Breast epithelium (tissue), 4 donors: ENCODE measurements at places on chromosomes 11 and 22.

DNA sequence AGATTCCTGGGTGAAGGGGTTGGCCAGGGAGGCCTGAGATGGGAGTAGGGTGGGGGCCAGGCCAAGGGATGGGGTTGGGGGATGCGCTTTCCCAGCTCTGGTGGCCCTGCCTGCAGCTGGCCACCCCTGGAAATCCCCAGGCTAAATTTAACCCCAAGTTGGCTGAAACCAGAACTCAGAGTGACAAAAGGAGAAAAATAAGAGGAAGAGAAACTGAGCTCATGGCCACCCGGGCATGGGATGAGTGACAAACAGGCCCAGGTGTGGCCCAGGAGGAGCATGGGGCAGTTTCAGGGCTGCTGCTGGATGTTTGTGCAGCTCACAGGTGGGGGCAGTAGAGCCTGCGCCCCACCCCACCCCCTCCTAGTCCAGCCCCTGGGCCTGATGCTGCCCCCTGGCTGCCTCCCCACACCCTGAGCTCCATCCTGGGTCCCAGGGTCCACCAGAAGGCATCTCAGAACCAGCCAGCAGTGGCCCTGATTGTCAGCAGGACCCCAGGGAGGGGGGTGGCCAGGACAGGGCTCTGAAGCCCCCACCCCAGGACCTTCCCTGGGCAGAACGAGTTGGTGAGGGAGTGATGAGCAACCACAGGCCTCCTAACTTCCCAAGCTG lies 48.0 kb downstream of the IGLL5 start:
- DNase-seq = no peak

DNA sequence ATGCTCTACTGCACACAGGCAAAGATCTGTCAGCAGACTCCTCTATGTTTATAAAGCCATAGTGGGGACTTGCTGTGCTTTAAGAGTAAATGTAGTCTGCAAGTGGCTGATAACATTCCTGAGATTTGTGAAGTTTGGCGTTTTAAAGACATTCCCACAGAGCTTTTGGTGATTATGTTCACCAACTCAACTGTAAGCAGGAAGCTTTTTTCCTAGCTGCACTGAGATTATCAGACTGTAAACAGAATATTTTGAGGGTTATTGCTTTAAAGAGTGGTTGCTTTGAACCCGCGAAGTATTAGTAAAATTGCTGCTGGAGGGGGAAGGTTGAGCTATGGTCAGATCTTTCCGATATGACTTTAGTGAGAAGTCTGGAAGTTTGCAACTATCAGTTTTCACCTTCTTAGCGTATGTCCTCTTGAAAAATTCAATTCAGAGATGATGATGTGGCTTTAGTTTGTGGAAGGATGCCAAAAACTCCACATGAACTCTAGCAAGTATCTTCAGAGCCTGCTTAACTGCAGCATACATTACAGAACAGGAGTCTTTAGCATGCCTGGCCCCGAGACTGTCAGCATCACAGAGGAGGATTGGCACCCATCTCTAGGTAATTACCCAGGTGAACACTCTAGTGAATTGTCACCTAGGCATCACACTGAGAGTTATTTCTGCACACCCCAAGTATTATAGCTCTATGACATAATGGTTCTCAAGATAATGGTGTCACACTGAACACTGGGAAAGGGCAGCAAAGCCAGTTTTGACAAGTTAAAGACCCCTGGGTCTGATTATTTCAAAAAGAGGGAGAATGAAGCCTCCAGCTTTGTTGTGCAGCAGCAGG lies 89.9 kb downstream of the MTNR1B start:
- no peak for DNase-seq

GRCh38 chr22:32518381-32518780 lies 43.8 kb downstream of the FBXO7 start:
- DNase-seq = no peak

DNA sequence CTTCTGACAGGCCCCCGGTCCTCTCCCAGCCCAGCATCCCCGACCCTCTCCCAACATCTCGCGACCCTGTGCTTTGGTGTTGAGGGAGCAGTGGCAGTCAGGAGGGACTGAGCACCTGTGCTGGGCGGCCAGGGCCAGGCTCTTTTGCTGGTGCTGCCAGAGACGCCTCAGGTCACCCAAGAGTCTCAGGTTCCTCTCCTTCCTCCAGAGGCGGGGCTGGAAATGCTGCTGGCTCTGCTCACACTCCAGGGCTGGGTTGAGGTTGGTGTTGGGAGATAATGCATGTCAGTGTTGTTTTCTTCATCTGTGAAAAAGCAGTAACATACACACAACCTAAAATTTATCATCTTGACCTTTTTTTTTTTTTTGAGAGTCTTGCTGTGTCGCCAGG lies 1.2 kb upstream of the IGLL1 start:
- no peak for DNase-seq

DNA sequence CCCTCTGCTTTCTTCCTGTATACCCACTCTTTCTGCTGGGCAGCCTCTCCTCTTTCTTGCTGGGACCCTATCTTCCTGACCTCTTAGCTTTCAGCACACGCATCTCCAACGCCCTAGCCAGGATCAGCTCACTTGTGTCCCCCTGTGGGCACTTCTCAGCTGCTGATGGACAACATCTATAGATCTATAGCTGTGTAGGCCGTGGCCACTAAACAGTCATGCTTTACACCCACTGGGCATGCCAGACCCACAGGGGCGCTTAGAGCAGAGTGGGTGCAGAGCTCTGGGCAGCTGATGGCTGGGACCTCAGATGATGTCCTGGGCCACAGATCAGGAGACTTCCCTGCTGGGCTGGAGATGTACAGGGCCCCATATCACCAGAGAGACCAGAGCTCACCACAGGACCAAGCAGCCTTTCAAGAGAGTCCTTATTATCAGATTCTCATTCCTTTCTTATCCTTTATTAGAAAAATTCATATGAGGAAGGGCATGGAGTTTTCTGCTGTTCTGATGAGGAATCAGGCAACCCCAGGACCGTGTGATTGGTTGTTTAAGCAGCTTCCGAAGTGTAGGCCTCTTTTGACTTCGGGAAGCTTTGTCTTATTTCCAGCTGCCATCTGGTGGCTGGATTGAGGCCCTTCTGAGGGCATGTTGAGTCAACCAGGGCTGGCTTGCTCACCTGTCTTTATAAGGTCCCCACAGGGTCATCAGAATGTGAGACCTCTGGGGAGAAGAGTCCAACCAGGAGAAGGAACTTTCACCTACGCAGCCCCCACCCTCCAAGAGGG lies 60.5 kb downstream of the OSBP2 start:
- DNase-seq = peak; percentile 25

DNA sequence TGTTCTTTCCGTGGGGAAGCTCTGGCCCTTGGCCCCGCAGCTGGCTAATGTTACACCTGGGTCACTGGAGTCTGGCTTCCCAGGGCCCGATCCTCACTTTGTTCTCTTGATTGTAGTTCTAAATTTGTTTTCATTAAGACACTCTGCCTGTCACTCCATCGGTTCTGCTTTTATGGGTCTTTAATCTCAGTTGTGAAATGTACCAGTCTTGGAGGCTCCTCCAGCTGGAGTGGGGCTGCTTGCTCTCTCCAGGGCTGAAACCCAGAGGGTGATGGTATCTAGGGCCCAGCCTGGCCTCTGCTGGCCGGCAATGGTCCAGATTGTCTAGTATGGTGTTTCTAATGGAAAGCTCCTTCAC lies 352.9 kb downstream of the TENM4 start:
- DNase-seq = no peak

- no peak for DNase-seq
These were observed 34.7 kb downstream of the ZBTB44 start for GRCh38 chr11:130279989-130280388.

DNA sequence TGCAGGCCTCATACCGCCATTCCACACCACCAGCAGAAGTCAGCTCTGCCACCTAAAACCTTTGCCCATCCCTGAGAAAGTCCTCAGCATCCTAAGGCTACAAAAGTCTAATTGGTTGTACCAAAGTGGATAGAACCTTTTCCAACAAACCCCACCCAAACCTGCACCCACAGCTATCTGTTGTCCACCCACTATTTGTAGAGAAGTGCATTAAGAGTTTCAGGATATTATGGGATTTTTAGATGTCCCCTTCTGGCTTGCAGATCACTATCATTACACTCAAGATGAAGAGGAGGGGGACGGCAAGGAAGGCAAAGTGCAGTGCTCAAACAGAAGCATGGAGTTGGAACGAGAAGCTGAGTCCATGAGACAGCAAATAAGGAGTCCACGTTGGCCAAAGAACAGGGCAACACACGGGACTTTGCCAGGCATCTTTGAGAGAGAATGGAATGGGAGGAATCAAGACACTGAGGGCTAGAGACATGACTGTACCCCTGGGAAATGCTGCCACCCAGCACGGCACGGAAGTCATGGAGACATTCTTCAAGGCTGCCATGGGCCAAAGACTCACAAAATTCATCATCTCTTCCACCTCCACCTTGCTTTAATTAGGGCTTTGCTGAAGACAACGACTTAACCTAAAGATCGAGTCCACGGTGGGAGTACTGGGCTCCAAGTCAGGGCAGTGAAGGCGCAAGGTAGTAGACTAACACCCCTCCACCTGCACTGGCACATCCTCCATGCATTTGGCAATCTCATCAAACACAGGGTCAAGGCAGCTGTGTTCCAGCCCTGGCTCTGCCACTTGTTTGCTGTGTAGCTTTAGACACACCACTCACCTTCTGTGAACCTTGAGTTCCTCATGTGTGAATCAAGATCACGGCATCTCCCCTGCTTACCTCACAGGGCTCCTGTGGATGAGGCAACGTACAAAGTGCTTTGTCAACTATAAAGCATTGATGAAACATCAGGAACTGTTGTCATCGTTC lies 112.9 kb upstream of the TMEM45B start:
- DNase-seq = no peak

DNA sequence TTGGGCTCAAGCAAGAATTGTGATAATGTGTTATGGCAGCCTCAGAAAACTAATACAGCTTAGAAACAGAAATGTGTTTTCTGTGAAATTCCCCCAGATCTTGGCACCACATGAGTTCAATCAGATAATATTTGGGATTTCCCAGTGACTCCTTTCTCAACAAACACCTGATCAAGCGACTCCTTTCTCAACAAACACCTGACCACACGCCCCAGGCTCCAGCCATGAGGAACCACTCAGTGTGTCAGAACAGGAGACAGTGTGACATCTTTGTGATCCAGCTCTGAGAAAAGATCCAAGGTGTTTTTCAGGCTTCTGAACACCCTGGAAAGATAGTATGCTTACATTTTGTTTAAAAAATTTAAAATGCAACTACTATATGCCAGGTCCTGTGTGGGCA lies 1.9 kb upstream of the UVRAG start:
- DNase-seq = peak; percentile 46

- no peak for DNase-seq
These were observed 426.8 kb upstream of the CADM1 start for GRCh38 chr11:115930886-115931547.

- DNase-seq = no peak
These were observed 68.1 kb downstream of the CDKN1C start for GRCh38 chr11:2817431-2817830.

- no peak for DNase-seq
These were observed 28.1 kb upstream of the CREB3L1 start for GRCh38 chr11:46249103-46249937.

- no peak for DNase-seq
These were observed 43.0 kb upstream of the KLHL35 start for GRCh38 chr11:75475767-75476650.

DNA sequence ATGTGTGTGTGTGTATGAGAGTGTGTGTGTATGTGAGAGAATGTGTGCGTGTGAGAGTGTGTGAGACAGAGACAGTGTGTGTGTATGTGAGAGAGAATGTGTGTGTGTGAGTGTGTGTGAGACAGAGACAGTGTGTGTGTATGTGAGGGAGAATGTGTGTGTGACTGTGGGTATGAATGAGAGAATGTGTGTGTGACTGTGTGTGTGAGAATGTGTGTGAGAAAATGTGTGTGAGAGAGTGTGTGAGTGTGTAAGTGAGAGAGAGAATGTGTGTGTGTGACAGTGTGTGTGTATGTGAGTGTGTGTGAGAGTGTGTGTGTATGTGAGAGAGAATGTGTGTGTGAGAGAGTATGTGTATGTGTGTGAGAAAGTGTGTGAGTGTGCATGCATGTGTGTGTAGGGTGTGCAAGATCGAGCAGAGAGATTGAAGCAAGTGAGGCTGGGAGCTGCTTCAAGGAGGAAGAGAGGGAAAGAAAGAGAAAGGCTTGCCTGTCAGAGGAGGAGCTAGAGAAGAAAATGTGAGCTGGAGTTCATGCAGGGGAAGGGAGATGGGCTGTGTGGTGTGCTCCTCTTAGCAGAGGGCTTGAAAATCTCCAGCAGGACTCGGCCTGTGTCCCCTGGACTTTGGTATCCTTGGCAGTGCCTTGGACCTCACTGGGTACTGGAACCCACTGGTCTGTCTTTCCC lies 27.7 kb upstream of the TP53I11 start:
- no peak for DNase-seq

DNA sequence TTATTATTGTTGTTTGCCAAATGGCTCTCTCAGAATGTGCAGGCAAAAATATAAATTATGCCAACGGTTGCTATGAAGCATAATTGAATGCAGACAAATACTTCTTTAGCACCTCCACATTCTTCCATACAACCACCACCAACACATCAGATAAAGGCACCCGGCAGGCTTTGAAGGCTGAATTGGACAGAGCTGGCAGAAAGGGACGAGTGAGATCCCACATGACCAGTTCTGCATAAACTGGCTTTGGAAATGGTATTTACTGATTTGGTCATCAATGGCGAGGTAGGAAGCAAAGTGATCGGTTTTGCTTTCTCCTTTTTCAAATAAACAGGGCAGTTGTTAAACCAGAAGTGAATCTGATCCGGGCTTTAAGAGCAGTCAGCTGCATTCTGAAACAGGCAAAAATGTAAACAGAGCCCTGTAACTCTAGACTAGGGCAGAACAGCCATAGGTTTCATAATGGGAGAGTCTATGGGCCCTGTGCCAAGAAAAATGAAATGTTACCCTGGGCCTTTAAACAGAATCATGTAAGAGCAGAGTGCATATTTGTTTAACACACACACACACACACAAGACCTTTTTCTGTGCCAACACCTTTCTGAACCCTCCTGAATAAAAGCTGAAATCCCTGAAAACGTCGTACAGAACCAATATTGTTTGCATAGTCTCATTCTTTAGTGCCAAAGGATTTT lies 97.7 kb downstream of the MPPED2 start:
- no peak for DNase-seq

- no peak for DNase-seq
These were observed 23.7 kb upstream of the RPS3 start for GRCh38 chr11:75375626-75376025.

DNA sequence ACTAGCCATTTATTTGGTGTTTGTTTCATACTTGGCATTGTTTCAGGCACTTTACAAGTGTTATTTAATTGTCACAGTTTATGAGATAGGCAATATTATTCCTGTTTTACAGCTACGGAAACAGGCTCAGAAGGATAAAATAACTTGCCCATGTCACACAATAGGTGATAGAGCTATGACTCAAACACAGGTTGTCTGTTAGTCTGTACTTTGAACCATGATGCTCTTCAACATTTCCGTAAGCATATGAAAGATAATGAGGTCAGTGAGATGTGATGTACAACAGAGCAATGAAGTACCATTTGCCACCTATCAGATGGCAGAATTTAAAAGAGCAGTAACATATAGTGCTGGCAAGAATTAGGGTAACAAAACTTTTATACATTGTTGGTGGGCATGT lies 15.3 kb downstream of the TUG1 start:
- DNase-seq = no peak
